ENCODE measurements at places on chromosomes 12 and 14.

- no peak for DNase-seq
These were observed 279.6 kb downstream of the PRKD1 start for GRCh38 chr14:29648045-29648444.

DNA sequence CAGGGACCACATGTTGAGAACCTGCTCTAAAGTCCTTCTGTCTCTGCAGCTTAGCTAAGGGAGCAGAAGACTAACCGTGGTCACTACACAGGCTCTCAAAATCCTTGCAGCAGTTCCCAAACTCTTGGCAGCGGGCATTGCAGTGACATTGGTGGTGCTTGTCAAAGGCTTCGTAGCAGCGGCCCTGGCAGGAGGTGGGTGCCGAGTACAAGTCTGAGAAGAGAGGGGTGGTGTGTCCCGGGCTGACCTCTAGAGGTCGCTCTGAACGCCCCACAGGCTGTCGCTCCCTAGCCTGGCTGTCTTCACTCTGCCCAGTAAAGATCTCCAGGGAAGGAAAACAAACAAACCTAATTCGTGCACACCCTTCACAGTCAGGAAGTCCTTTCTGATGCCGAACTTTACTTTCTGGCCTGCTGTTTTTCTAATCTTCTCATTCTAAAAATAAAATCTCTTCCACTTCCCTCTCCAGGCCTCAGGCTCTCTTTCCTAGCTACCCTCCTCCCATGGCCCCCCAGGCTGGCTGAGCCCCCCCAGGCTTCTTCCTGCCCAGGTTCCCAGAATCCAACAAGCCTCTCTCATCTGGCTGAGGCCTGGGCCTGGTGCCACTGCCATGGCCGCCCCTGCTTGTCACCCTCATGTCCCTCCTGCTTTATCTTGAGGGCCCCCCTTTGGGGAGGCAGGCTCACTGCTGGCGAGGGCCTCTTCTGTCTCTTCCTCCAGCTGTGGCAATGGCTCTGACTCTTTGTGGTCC, 7.7 kb downstream of the ENDOU start:
- peak; percentile 40 for DNase-seq

DNA sequence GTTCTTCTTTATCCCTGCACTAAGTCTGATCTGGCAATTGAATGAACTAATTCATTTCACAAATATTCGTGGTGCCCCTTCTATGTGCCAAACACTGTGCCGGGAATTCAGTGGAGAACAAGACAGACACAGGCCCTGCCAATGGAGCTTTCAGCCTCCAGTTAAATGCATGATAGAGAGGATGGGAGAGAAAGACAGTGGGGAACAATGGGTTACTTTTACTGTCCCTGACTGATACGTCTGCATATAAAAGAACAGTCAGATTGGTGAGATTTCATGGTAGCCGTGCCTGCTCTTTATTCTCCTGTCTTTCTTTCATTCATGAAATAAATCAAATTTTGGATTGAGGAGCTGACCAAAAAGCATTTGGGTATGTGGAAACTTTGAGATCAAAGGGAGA, 78.5 kb downstream of the TMEM117 start:
- DNase-seq = no peak

DNA sequence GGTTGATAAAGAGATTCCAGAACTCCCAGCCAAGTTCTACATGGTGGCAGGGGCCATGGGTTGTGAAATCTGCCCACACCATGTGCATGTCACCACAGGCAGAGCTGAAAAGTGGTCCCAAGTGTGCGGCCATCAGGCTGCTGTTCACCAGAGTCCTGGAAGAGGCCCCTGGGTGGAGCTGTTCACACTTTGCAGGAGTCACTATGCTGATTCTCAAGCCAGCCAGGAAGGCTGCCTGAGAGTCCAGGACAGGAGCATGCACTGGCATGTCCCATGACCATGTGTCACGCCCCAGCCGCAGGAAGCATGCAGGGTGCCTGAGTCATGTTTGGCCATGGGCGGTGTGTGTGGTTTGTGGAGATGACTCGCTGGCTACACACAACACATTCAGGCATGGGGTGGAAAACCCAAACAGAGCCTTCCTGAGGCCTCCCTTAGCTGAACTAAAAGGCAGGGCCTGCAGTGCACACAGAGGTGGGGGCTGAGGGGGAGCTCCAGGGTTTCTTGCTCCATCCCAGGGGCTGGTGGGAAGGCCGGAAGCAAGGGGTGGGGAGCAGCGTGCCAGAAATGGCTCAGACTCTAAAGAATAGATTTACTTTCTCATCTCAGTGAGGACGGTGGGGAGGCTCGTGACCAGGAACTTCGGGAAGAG, 19.4 kb downstream of the ABCB9 start:
- DNase-seq = peak; percentile 90

DNA sequence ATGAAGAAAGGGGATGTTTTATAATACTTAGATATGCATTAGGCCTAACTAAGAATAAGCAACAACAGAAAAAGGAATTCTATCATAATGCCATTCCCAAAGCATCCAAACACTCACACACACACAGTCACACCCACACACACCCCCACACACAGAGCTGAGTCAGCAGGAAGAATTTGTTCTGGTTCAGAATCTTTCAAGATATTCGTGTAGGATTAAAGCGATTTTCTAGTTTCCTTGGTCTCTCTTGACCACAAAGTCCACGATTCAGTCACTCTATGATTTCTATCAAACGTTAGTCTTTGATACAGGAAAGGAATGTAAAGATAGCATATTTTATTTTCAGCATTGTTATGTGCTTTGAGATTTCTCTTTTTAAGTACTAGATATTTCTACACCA, 382.6 kb upstream of the DCN start:
- no peak for DNase-seq

GRCh38 chr14:41960281-41960680, 353.6 kb downstream of the LRFN5 start:
- DNase-seq = no peak

DNA sequence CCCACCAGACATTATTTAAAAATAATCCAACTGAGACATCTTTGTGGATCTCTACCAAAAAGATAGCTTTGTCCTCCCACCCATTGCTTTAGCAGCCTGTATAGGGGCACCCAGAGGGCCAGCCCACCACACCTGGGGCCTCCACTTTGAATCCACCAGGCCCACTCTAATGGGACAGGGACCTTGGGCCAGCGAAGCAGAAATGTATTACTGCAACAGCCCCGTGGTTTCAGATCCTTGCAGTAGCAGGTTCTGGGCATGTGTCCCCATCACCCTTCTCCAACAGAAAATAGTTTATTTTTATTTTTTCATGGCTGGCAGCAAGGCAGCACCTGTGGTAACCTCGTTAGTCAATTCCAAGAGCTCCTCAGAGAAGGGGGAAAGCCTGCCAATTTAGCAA, 218.4 kb downstream of the ZFP36L1 start:
- DNase-seq = no peak

- no peak for DNase-seq
These were observed 13.2 kb upstream of the MAP1LC3B2 start for GRCh38 chr12:116545936-116546335.

DNA sequence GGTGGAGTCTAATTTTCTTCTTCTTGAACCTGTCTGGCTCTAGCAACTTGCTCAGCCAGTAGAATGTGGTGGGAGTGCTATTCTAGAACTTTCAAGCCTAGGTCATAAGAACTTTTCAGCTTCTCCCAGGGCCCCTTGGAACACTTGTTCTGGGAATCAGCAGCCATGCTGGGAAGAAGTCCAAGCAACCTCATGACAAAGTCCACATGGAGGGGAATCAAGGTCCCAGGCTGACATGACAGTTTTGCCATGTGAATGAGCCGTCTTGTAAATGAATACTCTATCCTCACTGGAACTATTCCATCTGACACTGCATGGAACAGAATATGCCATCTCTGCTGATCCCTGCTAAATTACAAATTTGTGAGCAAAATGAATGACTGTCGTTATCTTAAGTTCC, 214.2 kb upstream of the TBX3 start:
- no peak for DNase-seq

GRCh38 chr14:53001787-53002378, 51.0 kb upstream of the FERMT2 start:
- no peak for DNase-seq

GRCh38 chr12:128394137-128394536, 127.2 kb downstream of the TMEM132C start:
- no peak for DNase-seq

DNA sequence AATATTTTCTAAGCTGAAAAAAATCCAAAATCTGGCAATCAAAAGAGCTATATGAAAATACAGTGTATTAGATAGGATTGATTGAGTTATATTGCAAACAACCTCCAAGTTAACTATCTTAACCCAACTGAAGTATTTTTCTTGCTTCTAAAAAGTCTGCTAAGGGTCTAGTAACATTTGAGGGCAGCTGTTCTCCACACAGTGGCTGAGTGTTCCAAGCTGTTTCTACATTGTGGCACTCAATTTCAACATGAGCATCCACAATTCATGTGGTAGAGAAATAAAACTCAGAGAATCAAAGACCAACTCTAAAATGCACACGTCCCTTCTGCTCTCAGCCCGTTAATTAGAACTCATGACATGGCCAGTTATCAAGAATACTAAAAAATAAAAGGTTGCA, 340.0 kb downstream of the C12orf50 start:
- no peak for DNase-seq

GRCh38 chr14:63210812-63211211, 6.6 kb downstream of the RHOJ start:
- DNase-seq = no peak

- peak; percentile 36 for DNase-seq
These were observed 1.5 kb upstream of the KCNH3 start for GRCh38 chr12:49537231-49537751.

GRCh38 chr12:100489251-100489820, 15.7 kb downstream of the NR1H4 start:
- no peak for DNase-seq

- no peak for DNase-seq
These were observed 188.7 kb upstream of the TMEM260 start for GRCh38 chr14:56390859-56391258.

- no peak for DNase-seq
These were observed 58.4 kb downstream of the NELL2 start for GRCh38 chr12:44817687-44818086.

GRCh38 chr12:72072592-72073212, 134.1 kb downstream of the TPH2 start:
- DNase-seq = no peak

GRCh38 chr14:85471744-85472143, 58.2 kb upstream of the FLRT2 start:
- DNase-seq = no peak

DNA sequence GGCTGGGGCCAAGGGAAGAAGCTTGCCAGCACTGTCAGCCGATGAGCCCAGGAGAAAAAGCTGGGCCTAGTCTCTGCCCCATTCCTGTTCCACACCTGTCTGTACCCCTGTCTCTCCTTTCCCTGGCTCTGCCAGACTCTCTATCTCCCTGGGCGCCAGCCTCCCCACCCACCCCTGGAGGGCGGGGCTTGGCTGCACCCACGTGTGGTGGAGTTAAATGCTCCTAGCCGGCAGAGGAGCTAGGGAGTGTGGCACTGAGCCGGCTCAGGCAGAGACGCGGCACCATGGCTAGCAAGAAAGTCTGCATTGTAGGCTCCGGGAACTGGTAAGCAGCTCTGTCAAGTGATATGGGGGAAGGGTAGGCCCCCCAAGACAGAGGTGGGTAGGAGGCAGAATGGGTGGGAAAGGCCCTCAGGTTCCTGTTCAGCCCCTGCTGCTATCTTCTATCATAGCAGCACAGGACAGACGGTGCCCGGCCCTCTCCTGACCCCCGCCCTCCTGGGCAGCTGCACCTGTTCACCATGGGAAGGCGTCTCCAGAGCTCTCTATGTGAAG, at the start of gene GPD1:
TSS of gene GPD1 (plus strand) at position 242 of the 555 bp plus-strand sequence. CDS start at position 285, 43 bp downstream.
- DNase-seq = no peak

DNA sequence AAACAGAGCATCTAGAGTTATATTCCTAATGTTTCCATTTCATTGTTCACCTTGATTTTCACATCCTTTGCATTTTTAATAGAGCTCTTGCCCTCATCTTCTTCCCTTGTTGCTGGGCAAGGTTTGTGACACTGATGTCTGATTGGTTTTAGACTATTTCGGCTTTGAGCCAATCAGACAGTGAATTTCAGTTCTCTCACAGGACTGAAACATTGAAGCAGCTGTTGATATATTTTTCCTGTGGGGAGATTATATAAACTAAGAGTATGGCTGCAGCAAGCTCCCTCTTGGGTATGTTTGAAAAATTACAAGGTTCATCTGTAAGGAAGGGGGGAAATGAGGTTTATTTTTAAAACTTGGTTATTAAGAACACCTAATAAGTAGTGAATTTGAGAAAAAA, 51.2 kb downstream of the ATF7IP start:
- DNase-seq = no peak

- DNase-seq = peak; percentile 25
These were observed 114.9 kb downstream of the ANO2 start for GRCh38 chr12:5830111-5830510.

DNA sequence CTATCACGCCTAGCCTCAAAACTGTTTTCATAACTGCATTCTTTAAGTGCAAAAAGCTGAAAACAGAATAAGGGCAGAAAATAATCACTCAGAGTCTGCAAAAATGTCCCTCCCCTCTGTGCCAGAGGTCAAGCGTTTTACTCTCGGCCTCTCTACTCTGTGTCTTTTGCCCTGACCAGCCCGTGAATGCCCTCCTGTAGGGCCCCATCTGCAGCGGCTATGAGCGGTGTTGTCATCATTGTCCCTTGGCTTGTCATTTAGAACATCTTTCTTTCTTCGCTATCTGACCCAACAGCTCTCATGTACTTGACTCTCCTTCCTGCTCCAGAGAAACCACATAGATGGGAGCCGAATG, 21.7 kb downstream of the ELK3 start:
- no peak for DNase-seq

DNA sequence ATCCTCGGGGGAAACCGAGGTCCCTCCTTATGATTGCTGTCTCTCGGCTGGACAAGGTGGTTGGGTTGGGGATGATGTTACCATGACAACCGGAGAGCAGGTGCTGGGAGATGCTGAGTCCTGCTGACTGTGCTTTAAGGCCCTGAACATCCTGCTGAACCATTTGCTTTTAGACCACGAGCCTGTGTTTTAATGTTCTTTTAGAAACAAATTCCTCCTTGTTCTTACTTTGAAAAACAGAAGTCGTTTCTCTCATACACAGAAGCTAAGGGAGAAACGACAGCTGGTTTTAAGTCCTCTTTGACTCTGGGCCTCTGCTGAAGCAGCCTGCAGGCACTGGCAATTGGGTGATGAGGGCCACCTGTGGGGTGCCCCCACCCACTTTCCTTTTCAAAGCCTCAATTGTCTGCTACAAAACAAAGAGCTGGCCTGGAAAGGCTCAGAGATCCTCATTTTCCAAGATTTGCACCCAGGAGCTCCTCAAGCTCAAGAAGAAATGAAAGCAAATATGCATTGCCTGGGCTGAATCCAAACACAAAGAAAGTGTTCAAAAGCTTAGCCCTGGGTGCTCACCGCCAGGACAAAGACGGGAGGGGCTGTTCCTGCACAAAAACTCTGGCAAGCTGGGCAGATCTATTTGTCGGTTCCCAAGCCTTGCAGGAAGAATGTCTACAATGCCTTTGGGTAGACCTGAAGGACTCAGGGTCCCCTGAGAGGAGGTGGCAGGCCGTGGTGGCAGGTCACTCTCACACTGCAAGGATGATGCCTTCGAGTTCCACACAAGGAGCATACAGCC, 90.0 kb upstream of the CLMN start:
- no peak for DNase-seq

GRCh38 chr12:108076556-108076955, 52.5 kb upstream of the WSCD2 start:
- DNase-seq = no peak
